ENCODE measurements at places on chromosomes 7 and 10.

DNA sequence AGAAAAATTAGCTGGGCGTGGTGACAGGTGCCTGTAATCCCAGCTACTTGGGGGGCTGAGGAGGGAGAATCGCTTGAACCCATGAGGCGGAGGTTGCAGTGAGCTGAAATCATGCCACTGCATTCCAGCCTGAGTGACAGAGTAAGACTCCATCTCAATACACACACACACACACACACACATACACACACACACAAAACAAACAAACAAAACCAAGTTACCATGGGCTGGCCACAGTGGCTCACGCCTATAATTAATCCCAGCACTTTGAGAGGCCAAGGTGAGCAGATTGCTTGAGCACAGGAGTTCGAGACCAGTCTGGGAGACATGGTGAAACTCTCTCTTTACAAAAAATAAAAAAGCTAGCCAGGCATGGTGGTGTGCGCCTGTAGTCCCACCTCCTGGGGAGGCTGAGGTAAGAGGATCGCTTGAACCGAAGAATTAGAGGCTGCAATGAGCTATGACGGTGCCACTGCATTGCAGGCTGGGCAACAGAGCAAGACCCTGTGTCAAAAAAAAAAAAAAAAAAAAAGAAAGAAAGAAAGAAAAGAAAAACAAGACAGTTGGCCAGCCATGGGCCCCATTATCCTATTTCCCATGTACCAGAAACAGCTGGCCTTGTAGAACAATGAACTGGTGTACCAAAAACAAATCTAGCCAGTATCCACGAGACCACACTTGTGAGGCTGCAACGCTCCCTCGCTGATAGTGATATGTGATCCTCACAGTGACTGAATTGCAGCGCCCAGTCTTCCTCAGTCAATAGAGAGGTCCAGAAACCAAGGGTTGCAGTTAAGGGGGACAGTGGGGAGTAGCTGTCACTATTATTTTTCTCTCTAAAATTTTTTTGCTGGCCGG is 6.6 kb upstream of the AGFG2 start:
- DNase-seq = no peak

DNA sequence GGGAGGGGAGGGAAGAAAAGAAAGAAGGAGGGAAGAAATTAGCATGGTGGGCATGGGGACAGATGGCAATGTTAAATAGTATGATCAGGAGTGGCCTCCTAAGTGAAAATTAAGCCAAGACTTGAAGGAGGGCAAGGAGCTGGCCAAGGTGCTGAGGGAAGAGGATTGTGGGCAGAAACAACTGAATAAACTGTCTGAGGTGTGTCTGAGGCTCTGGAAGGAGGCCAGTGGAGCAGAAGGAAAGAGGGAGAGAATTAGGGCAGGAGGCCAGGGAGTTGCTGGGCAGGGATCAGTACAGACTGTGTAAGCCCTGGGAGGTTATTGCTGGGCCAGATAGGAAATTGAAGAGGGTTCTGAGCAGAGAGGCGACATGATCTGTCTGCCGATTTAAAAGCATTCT is 40.6 kb upstream of the VKORC1L1 start:
- DNase-seq = peak; percentile 58

DNA sequence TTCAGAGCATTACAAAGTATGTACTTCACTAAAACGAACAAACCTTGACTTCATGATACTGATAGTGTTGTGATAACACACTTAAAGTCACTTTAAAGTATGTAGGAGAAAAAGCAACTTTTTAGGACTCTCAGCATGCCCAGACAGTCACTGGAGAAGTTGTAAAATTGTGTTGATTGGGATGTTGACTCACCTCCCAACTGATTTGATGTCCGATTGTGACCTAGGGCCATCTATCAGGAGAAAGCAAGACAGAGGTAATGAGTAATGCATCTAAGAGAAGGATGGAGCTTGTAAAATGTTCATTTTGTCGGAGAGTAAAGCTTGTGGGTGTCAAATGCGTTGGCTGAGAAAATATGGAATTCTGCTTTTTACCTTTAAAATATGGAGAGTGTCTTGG is 135.4 kb upstream of the SEMA3D start:
- DNase-seq = no peak

DNA sequence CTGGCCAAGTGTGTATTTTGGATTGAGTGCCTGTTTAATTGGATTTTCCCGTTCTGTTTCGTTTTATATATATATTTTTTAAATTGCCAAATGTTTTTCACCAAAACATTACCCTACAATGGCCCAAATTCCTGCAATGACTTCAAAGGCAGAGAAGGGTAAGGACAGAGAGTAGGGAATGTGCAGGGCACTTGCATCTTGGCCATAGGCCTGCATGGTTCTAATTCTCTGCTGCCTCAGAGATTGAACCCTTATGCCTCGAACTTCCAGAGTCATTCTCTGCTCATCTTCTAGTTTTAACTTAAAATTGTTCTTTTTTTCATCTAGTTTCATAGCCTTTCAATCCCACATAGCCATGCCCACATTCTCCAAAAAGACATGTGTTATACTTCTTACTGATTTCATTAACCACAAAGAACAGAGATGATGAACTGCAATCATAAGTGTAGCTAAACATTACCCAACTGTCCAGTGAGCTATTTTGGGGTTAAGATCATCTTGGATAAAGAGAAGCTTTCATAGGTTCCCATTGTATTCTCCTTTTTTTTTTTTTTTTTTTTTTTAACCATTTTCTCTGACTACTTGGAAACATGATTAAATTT is 177.6 kb downstream of the PLXDC2 start:
- DNase-seq = no peak

DNA sequence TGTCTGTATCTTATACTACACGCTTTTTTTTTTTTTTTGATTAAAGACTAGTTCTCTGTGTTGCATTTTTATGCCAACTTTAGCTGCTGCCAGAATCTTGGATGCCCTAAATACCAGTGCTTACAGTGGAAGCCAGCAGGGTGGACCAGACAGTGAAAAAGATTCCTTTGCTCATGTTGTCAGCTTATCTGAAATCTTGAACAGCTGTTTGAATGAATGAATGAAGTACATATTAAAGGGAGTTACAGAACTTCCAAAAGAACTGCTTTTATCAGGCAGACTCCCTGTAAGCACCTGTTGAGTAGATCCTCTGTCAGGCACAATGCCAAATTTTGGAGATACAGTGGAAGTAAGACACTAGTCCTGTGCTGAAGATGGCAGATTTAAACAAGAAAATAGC is 184.9 kb downstream of the PPP1R9A start:
- no peak for DNase-seq

- no peak for DNase-seq
Measured at GRCh38 chr7:151661587-151661986, 141.9 kb upstream of the RHEB start.

GRCh38 chr7:55296070-55296469 is 69.1 kb upstream of the LANCL2 start:
- DNase-seq = no peak

GRCh38 chr10:102324061-102324460 is 71.4 kb upstream of the NFKB2 start:
- no peak for DNase-seq

GRCh38 chr7:25758559-25758958 is 393.4 kb upstream of the NFE2L3 start:
- DNase-seq = no peak

- DNase-seq = peak; percentile 64
Measured at GRCh38 chr7:97064972-97065587, 40.4 kb upstream of the DLX5 start.

DNA sequence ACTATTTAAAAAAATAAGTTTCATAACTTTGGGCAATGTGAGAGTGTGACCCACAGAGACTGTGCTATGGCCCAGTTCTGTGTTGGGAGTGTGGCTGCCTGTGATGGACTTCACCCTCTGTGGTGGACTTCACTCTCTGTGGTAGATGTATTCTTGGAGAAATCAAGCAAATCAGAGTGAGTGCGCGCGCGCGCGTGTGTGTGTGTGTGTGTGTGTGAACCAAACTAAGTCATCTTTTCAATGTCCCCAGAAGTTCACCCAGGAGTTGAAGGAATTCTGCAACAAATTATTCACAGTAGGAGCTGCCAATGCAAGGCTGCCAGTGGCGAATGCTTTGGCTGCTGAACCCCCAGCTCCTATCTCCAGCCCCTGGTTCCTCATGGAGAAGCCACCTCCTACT is 184.5 kb downstream of the ADAM12 start:
- DNase-seq = no peak

DNA sequence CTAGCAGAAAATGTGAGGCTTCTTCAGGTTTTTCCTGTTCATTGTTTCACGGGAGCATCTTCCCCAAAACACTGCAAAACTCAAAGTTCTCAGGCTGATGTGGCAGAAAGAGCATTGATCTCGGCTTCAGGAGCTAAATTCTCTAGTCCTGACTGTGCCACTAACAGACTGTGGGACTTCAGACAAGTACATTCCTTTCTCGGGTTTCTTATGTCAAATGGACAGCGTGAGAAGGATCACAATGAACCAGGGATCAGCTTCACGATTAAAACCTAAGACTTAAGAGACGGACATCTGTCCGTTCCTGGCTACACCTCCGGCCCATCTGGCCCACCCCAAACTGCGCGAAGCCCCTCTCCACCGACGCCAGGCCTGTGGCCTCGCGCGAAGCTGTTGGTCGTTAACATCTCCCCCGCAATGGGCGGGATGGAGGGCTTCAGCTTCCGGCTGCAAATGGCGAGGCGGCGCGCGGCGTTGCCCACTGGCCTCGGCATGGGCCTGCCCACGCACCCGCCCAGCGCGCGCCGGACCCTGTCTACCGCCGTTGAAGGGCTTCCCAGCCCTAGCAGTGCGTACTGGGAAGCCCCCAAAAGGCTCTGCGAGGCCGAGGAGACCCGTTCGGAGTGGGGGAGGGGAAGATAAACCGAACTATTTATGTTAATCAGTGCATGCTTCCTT is 549 bp upstream of the DDX50 start:
- no peak for DNase-seq

DNA sequence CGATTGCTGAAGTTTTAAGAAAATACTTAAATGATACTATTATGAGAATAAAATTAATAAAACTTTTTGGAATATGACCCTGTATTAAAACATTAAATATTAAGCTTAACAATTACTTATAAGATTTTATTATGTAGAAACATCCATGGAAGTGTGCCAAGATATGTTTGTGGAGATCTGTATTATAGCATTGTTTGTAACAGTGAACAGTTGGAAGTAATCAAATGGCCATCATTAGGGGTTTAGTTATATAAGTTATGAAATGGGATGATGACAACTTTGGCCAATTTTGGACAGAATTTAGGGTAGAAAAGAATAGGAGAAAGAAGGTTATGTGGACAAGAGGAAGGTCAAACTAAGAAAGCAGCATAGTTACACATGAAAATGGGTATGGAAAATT is 88.0 kb downstream of the AKAP9 start:
- no peak for DNase-seq

DNA sequence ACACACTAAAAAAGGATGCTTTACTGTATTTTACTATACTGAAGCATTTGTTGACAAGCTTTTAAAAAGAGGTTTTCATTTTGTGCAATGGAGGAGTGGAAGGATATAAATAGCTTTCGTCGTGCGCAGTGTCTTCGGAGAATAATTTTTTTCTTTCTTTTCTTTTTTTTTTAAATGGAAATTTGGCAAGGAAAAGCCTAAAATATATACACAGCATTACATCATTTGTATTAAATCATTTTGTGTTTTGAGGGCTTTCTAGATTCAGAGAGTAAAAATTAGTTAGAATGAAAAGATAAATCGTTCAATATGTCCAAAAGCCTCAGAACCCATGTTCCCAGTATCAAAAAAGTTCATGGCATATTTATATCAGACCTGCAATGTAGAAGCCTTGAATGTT is 150.2 kb upstream of the FERD3L start:
- DNase-seq = no peak

GRCh38 chr10:63675171-63675570 is 154.0 kb downstream of the REEP3 start:
- DNase-seq = no peak

DNA sequence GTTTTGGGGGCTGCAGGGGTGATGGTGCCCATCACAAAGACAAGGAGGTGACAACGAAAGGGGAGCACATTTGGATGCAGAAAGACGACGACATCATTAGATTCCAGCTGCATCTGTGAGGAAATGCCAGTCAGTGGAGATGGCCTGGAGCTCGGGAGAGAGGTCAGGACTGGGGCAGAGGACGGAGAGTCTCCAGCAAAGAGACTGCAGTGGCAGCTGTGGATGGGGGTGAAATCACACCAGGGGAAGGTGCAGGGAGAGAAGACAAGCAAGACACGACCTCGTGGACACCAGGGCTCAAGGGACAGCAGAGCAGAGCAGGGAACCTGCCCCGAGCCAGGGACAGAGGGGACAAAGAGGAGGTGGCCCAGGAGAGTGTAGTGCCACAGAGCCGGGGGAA is 203.4 kb downstream of the PRPF18 start:
- DNase-seq = no peak

DNA sequence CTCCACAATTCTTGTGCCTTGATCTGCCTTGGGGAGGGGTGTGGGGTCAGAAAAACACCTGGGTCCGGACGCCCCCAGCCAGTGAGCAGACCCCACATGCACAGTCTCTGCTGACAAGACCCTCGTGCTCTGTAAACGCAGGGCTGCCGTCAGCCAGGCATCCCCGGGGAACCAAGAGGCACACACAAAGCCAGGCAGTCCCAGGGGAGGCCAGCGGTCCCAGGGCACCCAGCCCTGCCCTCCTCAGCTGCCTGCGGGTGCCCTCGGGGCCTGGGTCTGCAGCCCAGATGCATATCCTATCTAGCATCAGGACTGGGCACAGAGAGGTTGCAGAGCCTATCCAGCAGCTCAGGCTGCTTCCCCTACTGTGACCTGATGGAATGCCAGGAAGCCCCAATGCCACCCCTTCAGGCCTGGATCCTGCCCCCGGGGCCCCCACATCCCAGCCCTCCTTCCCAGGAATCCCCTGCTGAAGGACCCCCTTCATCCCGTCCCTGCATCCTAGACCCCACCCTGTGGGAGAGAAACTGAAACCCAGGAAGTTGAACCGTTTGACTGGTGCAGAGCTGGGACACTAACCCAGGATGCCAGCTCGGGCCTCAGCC is 92.4 kb downstream of the MICALL2 start:
- no peak for DNase-seq

- DNase-seq = no peak
Measured at GRCh38 chr7:50314836-50315592, 10.5 kb downstream of the IKZF1 start.
